ENCODE measurements at places on chromosomes 7 and 10.

DNA sequence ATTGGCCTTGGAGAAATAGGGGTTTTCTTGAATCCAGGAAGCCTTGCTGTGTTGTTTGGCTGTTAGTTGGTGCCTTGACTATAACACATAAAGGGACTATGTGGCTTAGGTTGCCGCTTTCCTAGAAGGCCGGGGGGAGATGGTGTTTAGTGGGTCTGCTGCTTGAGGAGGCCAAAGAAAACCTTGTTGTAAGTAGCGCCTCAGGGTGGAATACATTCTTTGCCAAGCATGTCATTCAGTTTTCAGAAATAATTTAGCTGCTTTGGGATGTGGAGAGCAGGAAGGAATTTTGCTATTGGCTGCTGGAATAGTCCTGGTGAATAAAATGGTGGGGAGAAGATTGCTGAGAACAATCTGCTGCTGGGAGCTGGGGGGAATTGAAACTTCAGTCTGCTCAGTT is 132.9 kb upstream of the WNT16 start:
- no peak for DNase-seq

- DNase-seq, result no peak
Observed at GRCh38 chr7:13641714-13642113, 347.8 kb downstream of the ETV1 start.

DNA sequence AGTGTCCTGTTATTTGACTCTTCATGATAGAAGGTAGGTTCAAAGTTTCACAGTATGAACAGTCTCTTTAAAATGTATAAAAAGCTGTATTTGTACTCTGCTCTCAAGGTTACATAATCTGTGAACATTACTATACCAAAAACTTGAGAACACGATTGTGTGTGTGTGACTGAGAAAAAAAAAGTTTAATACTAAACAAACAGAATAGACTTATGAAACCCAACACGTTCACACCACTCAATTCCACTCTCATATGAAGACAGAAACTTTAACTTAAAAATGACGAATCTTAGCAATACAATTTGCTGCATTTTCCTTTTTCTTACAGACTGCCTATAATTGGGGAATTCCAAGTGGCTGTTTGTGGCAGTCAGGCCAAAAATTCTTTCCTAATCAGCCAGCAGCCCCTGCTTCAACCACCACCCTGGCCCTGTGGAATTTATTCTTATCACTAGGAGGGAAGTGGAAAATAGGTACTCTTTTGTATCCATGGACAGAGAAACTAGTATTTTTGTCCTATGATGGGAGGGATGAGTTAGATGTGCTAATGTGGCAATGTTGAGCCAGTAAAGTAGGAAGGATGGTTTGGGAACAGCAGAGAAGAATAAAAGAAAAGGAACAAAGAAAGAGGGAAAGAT is 42.8 kb downstream of the MINDY3 start:
- no peak for DNase-seq

DNA sequence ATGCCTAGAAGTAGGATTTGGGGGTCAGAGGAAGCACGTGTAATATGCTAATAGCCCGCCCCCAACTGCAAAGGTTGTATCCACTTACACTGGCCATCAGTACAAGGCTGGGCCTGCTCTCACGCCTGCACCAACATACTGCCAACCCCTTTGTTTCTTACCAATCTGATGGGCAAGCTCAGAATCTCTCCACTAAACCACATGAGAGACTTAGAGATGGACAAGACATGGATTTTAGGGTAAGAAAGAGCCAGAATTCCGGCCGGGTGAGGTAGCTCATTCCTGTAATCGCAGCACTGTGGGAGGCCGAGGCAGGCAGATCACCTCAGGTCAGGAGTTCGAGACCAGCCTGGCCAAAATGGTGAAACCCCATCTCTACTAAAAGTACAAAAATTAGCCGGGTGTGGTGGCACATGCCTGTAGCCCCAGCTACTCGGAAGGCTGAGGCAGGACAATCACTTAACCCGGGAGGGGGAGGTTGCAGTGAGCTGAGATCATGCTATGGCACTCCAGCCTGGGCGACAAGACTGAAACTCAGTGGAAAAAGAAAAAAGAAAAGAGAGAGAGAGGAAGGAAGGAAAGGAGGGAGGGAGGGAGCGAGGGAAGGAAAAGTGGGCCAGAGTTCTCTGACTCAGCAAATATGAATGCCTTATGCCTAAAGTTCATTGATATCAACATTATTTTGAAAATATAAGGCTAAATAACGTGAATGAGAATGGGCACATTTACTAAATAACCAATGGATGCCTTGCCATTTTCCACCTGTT is 162.2 kb downstream of the SLIT1 start:
- no peak for DNase-seq

DNA sequence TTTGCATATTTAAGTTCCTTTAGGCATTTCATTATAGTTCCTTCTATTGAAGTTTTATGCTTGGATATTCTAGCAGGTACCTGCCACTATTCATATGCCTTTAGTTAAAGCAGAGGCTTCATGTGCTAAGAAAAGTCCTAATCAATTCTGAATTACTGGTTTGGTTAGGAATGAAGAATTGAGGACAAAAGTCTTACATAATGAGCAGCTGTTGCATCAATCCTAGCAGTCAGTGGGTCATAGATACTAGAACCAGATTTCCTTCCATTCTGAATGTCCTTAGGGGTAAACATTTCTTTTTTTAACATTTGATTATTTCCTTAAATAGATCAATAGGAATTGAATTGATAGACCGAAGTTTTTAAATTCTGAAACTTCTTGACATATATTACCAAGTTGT is 59.2 kb downstream of the CDK13 start:
- no peak for DNase-seq

- no peak for DNase-seq
Observed at GRCh38 chr10:26243351-26243720, 26.8 kb downstream of the GAD2 start.

Measured in GM12892 (cell line).